Activated CD4-positive, alpha-beta T cell treated with anti-CD3 and anti-CD28 coated beads, Interleukin-2, amount 10 ng/mL, durations not matched to agents 24 days and 14 days (primary cell): ENCODE measurements at places on chromosomes 3 and 15. TPM values are rescaled to one million over a fixed set of nuclear protein-coding genes. Genes with fewer than 3 reads are reported as not detected.

DNA sequence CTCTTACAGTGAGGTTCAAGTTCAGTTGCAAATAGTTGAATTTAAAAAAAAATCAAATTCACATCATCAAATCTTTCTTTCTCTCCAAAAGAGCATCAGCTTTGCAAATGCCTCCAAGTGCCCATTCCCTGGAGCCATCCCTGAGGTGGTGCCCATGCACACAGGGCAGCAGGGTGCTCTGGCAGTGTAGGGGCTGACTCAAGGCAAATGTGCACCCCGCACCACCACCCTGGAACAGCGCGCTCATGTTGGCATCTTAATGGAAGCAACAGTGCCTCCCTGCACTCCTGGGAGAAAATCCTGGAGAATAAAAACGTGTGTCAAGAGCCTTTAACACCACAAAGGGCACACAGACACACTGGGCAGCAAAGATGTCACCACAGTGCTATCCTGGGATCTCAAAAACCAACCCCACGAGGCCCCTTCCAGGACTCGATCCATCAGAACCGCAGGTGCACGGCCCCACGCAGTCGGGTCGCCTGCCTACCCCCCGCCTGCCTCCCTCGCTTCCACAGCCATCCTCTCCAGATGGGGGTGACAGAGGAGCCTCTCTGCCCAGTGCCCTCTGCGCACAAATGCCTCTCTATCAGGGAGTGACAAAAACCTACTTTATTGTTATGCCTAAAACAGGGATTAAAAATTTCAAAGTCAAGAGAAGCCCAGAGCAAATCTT lies 50.8 kb downstream of the NIPA2 start:
- H3K36me3 ChIP-seq: no peaks in the 10 kb centered on the region
- no peaks in the 10 kb centered on the region for H3K4me1 ChIP-seq
- H3K4me3 ChIP-seq: no peak overlapping the region
- DNase-seq: no peak
- H3K27ac ChIP-seq: no peak overlapping the region

Gene FBXL22
- total RNA-seq: 0.80 and 1.3 TPM in 2 replicates

- no peaks in the 10 kb centered on the region for H3K27me3 ChIP-seq
- no peaks in the 10 kb centered on the region for H3K4me1 ChIP-seq
Measured at GRCh38 chr3:34957677-34958076, 681.6 kb upstream of the ARPP21 start.

- H3K4me1 ChIP-seq: peaks cover 62% of the 10 kb centered on the region
- H3K36me3 ChIP-seq: peaks cover 26% of the 10 kb centered on the region
- H3K27ac ChIP-seq: peak overlapping the region; percentile 96
- H3K27me3 ChIP-seq: no peaks in the 10 kb centered on the region
- H3K4me3 ChIP-seq: peak overlapping the region; percentile 24
Measured at GRCh38 chr15:75065851-75066509, 42.6 kb downstream of the PPCDC start.

DNA sequence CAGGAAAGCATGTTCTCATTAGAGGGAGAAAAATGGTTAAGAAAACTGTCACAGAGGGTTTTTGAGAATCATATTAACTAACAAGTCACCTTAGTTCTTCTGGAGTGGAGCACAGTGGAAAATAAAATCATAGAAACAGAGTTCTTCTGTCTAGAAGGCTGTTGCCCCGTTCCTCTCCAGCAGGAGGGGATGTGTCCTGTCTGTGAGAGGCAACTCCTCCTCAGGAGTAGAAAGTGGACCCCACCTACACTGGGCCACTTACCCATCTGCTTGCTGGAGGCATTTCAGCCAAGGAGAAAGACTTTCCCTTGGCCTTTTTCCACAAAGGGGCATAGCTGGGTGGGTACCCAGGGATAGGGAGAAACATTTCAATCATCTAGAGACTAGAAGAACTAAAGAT lies 106.6 kb downstream of the SSR3 start:
- H3K36me3 ChIP-seq: no peaks in the 10 kb centered on the region
- H3K4me3 ChIP-seq: no peak overlapping the region
- DNase-seq: peak; percentile 72
- H3K27ac ChIP-seq: no peak overlapping the region

Gene TRIM42
- not detected in 2 replicates for total RNA-seq

GRCh38 chr15:33298631-33299030 lies 12.1 kb upstream of the RYR3 start:
- H3K27ac ChIP-seq: no peak overlapping the region
- no peak overlapping the region for H3K4me3 ChIP-seq
- H3K4me1 ChIP-seq: no peaks in the 10 kb centered on the region
- H3K27me3 ChIP-seq: peaks cover 9% of the 10 kb centered on the region
- no peak for DNase-seq

Gene UBA7
- 91.7 and 93.6 TPM in 2 replicates for total RNA-seq

DNA sequence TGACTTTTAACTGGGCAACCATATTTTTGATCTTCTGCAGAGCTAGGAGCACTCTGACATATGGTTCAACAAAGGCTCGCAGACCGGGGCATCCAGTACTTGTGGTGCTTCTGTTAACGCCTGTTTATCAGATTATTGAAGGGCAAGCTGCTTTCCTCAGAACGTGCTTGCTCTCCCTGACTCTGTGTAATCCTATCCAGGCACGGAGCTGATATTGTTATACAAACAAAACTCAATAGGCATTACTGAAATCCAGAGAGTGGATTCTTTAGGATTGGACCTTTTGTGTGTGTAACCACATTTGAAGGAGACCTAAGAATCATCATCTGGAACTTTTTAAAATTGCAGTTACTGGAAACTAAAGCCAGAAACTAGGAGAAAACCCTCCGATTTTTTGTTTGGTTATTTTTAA lies 246.5 kb downstream of the PTPRG start:
- no peak for DNase-seq
- no peak overlapping the region for H3K27ac ChIP-seq
- no peaks in the 10 kb centered on the region for H3K36me3 ChIP-seq
- H3K4me3 ChIP-seq: no peak overlapping the region
